ENCODE measurements at places on chromosomes 11 and 22. TPM values are rescaled to one million over a fixed set of nuclear protein-coding genes. Genes with fewer than 3 reads are reported as not detected.
A peak's percentile ranks its signal among the peaks of the same experiment; 100 is the strongest.

DNAJB7 gene
- not detected for total RNA-seq

GRCh38 chr11:115764176-115764575, 260.0 kb upstream of the CADM1 start:
- H3K27me3 ChIP-seq: no peaks in the 10 kb centered on the region
- H3K36me3 ChIP-seq: peaks cover 2% of the 10 kb centered on the region
- H3K4me1 ChIP-seq: no peaks in the 10 kb centered on the region
- no peak for DNase-seq
- H3K27ac ChIP-seq: no peak overlapping the region

DNA sequence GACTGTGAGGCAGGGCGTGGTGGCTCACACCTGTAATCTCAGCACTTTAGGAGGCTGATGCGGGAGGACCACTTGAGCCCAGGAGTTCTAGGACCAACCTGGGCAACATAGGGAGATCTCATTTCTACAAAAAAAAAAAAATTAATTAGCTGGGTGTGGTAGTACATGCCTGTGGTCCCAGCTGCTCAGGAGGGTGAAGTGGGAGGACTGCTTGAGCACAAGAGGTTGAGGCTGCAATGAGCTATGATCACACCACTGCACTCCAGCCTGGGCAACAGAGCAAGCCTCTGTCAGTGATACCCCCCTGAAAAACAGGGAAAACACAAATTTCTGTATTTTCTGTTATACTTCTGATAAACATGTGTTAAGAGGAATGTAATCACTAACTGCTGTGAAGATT, 57.8 kb upstream of the ARHGAP32 start:
- no peaks in the 10 kb centered on the region for H3K36me3 ChIP-seq
- peak overlapping the region; percentile 32 for H3K27ac ChIP-seq
- H3K4me1 ChIP-seq: peaks cover 42% of the 10 kb centered on the region
- H3K4me3 ChIP-seq: no peak overlapping the region
- H3K27me3 ChIP-seq: no peaks in the 10 kb centered on the region

- DNase-seq: no peak
- no peak overlapping the region for H3K27ac ChIP-seq
- H3K36me3 ChIP-seq: peaks cover 4% of the 10 kb centered on the region
- peaks cover 3% of the 10 kb centered on the region for H3K27me3 ChIP-seq
- no peak overlapping the region for H3K4me3 ChIP-seq
- H3K4me1 ChIP-seq: peaks cover 6% of the 10 kb centered on the region
Observed at GRCh38 chr11:45233121-45233803, 52.9 kb downstream of the SYT13 start.

- H3K27ac ChIP-seq: no peak overlapping the region
- H3K27me3 ChIP-seq: peaks cover 12% of the 10 kb centered on the region
- no peak for DNase-seq
- H3K36me3 ChIP-seq: no peaks in the 10 kb centered on the region
- no peak overlapping the region for H3K4me3 ChIP-seq
Observed at GRCh38 chr11:116221351-116221750, 551.4 kb downstream of the BUD13 start.

YPEL1 gene
- total RNA-seq: 6.0 TPM

MYEOV gene
- not detected for total RNA-seq

FGF3 gene
- not detected for total RNA-seq

DNA sequence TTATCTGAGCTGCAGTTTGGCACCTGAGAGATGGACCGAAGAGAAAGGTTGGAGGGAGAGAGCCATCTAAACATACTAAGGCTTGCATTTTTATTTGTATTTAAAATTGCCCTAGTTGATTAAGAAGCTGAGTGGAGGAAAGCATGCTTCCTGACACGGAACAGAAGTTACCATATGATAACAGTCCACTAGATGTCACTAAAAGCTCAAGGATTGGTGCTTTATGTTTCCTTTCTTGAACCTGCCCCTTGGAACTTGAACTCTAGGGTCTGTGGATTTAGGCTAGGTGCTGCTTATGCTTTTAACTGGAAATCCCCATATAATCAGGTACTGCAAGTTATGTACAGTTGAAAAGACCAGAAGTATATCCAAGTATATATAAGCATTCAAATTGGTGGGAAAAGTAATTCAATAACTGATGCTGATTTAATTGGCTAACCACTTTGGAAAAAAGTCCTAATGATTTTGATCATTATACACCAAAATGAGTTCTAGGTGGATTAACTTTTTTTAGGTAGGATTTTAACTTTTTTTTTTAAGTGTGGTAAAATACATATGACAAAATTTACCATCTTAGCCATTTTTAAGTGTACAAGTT, 9.5 kb downstream of the RBMXL2 start:
- peaks cover 39% of the 10 kb centered on the region for H3K27me3 ChIP-seq
- no peak overlapping the region for H3K27ac ChIP-seq
- no peaks in the 10 kb centered on the region for H3K36me3 ChIP-seq

GRCh38 chr11:118415739-118416068, 14.3 kb downstream of the ATP5MG start:
- DNase-seq: no peak
- no peak overlapping the region for H3K27ac ChIP-seq
- no peak overlapping the region for H3K4me3 ChIP-seq
- H3K27me3 ChIP-seq: no peaks in the 10 kb centered on the region
- peaks cover under 1% of the 10 kb centered on the region for H3K36me3 ChIP-seq

DNA sequence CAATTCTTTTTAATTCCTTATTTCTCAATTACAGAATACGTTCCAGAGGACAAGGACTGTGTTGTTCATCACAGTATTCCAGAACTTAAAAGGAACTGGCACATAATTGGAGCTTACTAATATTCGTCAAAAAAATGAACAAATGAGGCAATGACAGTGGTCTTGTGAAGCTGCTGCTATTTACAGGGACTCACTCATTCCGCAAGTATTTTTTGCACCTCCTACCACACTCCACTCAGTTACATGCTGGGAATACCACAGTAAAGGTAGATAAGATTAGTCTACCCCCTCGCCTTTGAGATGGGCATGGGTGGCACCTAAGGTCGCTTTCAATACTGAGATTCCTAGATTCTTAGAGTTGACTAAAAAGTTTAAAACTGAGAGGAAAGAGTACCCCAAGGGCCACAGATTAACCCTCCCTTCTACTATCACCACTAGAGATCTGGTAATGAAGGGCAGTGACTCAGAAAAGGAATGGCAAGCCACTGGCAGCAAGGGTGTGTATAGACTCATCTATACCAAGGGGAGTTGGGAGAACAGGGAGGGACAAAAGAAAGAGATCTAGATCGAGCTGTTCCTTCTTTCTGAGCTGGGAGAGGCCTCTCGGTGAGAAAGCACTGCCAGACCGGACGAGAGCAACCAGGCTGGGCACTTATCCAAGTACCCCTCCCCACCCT, 85.0 kb downstream of the RPL27A start:
- H3K4me1 ChIP-seq: peaks cover 81% of the 10 kb centered on the region
- H3K36me3 ChIP-seq: peaks cover 2% of the 10 kb centered on the region
- H3K27me3 ChIP-seq: no peaks in the 10 kb centered on the region
- H3K27ac ChIP-seq: peak overlapping the region; percentile 80
- no peak for DNase-seq

- H3K36me3 ChIP-seq: no peaks in the 10 kb centered on the region
- peaks cover 4% of the 10 kb centered on the region for H3K27me3 ChIP-seq
- peaks cover 9% of the 10 kb centered on the region for H3K4me1 ChIP-seq
- DNase-seq: no peak
Observed at GRCh38 chr11:1928470-1928890, 9.0 kb downstream of the TNNT3 start.

- no peak overlapping the region for H3K4me3 ChIP-seq
- DNase-seq: no peak
- H3K36me3 ChIP-seq: no peaks in the 10 kb centered on the region
- H3K27ac ChIP-seq: no peak overlapping the region
- H3K27me3 ChIP-seq: peaks cover 13% of the 10 kb centered on the region
Observed at GRCh38 chr11:6745465-6746015, 26.2 kb downstream of the OR2AG2 start.

DNA sequence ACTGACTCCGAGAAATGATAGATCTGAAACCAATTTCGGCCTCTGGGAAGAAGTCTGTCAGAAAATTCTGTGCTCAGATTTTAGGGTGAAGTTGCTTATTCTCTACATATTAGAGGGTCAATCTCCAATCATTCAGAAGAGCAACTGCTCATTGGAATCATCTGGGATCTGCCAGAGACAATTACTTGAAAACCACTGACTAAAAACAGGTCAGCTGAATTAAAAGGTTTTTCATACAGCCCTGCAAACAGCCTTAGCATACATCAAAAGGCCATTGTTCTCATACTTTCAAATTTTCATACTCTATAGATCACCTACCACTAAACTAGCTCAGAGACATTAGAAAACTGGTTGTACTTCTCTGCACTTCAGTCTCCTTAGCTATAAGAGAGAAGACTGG, 289.7 kb upstream of the PITPNB start:
- H3K27ac ChIP-seq: no peak overlapping the region
- peaks cover 11% of the 10 kb centered on the region for H3K36me3 ChIP-seq
- no peaks in the 10 kb centered on the region for H3K27me3 ChIP-seq
- H3K4me1 ChIP-seq: peaks cover 17% of the 10 kb centered on the region
- no peak for DNase-seq

DNA sequence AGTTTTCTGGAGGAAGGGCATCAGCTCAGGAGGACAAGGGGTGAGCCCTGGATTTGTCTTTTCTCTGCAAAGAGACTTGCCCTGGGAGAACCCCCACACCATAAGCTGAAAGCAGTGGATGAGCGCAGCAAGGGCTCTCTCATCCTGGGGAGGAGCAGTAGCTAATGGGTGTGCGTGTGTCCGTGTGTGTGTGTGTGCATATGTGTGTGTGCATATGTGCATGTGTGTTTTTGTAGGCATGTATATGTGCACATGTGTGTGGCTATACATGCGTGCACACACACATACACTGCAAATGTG, 45.3 kb downstream of the SMIM38 start:
- peaks cover 20% of the 10 kb centered on the region for H3K27me3 ChIP-seq
- no peak overlapping the region for H3K4me3 ChIP-seq
- DNase-seq: no peak
- no peak overlapping the region for H3K27ac ChIP-seq
- peaks cover 3% of the 10 kb centered on the region for H3K4me1 ChIP-seq
- H3K36me3 ChIP-seq: peaks cover 2% of the 10 kb centered on the region

DDX17 gene
- 321 TPM for total RNA-seq

DNA sequence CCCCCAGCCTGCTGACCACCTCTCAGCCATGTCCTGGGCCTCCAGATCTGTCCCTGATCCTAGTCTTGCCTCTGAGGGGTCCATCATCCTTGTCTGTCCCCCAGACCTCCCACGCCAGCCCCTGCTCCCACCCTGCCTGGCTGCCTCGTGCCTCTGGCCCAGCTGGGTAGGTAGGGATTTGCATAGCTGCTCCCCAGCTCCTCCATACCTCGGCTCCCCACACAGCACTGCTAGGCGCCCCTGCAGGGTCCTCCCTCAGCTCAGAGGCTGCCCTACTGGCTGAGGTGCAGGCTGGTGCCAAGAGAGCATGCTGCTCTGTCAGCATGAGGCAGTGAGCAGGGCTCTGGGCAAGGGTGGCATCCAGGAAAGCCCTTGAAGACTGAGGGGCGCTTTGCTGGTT, 47.7 kb downstream of the NFAM1 start:
- H3K36me3 ChIP-seq: no peaks in the 10 kb centered on the region
- no peak overlapping the region for H3K4me3 ChIP-seq
- peaks cover 7% of the 10 kb centered on the region for H3K27me3 ChIP-seq
- H3K27ac ChIP-seq: no peak overlapping the region
- DNase-seq: no peak

DNA sequence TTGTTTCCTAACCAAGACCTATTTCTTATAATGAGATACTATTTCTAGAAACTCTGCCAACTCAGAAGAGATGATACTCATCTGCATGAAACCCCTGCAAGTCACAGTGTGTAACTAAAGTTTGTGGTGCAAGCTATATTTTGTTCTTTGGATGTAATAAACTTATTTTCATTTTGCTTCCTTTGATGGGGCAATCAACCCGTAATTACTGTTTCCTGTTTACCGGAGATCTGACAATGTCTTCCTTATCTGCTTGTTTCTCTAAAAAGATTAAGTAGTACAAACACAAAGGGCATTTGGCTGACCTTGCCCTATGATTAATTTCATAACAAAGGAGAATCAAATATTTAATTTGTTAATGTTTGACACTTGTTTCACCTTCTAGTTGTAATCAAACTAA, 846.6 kb upstream of the ANO3 start:
- H3K27me3 ChIP-seq: no peaks in the 10 kb centered on the region
- no peak for DNase-seq
- no peak overlapping the region for H3K4me3 ChIP-seq

MMP13 gene
- total RNA-seq: 6.5 TPM

- no peak overlapping the region for H3K4me3 ChIP-seq
- H3K36me3 ChIP-seq: no peaks in the 10 kb centered on the region
- no peaks in the 10 kb centered on the region for H3K27me3 ChIP-seq
Observed at GRCh38 chr11:69392104-69392653, 89.3 kb upstream of the LINC01488 start.

DNA sequence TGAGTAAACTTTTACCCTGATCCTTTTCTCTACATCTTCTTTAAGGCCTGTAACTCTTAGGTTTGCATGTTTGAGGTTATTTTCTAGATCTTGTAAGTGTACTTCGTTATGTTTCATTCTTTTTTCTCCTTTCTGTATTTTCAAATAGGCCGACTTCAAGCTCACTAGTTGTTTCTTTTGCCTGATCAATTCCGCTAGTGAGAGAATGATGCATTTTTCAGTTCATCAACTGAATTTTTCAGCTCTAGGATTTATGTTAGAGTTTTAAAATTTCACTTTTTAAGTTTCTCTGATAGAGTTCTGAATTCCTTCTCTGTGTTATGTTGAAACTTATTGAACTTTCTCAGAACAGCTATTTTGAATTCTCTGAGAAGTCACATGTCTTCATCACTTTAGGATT, 55.5 kb upstream of the NARS2 start:
- no peak overlapping the region for H3K4me3 ChIP-seq
- peaks cover 6% of the 10 kb centered on the region for H3K27me3 ChIP-seq
- peaks cover 15% of the 10 kb centered on the region for H3K36me3 ChIP-seq
- no peaks in the 10 kb centered on the region for H3K4me1 ChIP-seq
- no peak overlapping the region for H3K27ac ChIP-seq
- no peak for DNase-seq

DNA sequence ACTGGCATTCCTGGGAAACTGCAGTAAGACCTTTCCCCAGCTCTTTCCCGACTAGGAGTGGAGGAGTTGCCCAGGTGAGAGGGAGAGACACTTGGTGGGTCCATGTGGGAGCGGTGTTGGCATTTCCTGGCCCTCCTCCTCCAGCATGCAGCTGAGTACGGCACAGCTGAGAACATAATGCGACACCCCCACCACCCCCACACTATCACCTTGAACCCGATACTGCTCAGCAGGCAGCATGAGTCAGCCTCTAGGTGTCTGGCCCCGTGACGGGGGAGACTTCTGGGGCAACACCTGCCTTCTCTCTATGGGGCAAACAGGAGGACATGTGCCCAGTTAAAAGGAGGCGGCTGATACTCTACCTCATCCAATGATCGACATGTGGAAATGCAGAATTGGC, 64.4 kb downstream of the PKNOX2 start:
- H3K4me3 ChIP-seq: no peak overlapping the region
- no peaks in the 10 kb centered on the region for H3K27me3 ChIP-seq
- H3K36me3 ChIP-seq: peaks cover 1% of the 10 kb centered on the region
- H3K4me1 ChIP-seq: peaks cover 33% of the 10 kb centered on the region

GRCh38 chr22:31083923-31084810, 3.0 kb downstream of the SMTN start:
- no peak for DNase-seq
- H3K4me1 ChIP-seq: peaks cover 39% of the 10 kb centered on the region
- H3K4me3 ChIP-seq: peak overlapping the region; percentile 83
- H3K27me3 ChIP-seq: no peaks in the 10 kb centered on the region
- peak overlapping the region; percentile 90 for H3K27ac ChIP-seq
- H3K36me3 ChIP-seq: peaks cover 3% of the 10 kb centered on the region

OR56A1 gene
- total RNA-seq: not detected

- no peak for DNase-seq
- H3K27me3 ChIP-seq: no peaks in the 10 kb centered on the region
Observed at GRCh38 chr22:38243007-38243765, 29.6 kb downstream of the TMEM184B start.
